ENCODE measurements at places on chromosomes 4 and X.

- no peak for DNase-seq
Observed at GRCh38 chrX:42759881-42760280, 18.1 kb downstream of the PPP1R2C start.

DNA sequence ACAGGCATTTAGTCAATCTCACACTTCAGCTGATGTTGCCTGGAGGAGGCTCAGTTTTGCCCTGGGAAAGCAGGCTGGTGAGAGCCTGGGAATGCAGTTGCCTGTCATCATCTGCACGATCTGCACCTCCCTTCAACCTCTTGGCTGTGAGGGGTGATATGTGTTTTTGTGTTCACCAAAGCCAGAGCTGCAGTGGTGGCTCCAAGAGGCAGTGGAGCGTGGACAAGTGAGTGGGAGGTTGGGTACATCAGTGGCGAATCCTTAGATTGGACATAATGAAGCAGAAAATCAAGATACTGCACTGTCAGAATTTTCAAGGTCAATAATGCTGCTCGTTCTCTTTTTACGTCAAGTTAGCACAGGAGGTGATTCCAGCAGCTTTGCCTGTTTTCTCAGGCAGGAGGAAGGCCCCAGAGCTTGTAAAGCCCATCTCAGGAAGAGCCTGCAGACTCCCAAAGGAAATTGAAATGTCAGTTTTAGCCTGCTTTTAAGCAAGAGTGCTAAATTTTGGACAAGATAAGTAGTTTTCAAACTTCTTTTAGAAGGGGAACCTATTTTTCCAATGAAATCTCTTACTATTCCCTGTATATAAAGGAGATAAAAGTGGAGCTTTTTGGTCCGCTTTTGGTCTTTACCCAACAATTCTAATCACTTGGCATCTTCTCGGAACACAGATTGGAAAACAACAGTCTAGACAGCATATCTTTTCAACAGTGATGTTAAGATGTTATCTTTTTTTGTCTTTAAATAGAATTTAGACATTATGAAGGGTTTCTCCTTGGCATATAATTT lies 92.8 kb downstream of the FRAS1 start:
- no peak for DNase-seq

DNA sequence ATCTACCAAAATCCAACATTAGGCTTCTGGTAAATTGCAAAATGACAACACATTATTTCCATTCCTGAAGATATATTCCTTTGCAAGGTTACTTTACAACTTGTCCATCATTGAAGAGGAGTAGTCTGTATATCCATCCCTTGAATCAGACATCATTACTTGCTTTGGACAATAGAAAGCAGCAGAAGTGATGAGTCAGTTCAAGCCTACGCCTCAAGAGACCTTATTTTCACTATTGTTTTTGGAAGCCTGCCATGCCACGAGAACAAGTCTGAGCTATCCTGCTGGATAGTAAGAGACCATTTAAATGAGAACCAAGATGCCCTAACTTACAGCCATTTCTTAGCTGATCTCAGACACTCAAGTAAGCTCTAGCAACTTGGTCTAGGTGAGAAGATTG lies 246.0 kb upstream of the HHIP start:
- no peak for DNase-seq

DNA sequence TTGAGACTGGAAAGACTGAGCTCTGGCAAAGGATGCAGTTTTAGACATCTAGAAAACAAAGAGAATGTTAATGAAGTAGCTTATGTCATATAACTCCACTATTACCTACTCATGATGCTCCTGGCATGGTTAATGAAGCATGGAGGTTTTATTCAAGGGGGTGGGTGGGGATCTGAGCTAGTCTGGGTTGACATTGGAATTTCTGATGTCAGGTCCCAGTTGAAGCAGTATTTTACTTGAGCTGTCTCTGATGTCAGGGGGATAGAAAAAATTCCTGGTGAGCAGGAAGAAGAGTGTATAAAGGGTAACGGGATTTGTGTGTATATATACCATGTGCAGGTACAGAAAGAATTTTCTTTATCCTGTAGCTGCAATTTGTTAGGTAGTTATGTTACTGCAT lies 102.0 kb downstream of the ELOVL6 start:
- DNase-seq, result no peak

DNA sequence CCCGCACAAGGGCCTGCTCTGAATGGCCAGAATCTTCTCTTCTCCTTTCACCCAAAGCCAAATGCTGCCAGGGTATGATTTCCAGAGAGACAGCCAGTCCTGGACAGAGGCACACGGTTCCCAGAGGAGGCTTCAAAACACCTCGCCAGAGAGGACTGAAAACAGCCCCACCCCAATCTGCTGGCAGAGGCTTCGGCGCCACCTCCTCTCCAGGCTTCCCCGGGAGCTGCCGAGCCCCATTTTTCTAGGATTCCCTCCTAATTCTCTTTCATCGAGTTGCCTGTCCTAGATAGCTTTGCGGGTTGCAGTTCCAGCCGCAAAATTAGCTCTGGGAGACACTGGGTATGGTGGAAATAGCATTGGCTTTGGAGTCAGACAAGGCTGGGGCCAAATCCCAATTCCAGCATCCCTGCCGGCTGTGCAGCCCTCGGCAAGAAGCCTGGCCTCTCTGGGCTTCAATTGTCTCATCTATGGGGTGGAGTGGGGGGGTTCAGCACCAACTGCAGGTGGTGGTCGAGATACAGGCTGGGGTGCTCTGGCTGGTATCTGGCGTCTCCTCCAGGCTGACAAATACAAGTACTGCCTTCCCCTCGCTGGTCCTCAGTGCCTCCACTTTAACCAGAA lies 22.6 kb downstream of the PPP2R2C start:
- DNase-seq, result no peak

GRCh38 chr4:41611881-41612871 lies 74.2 kb downstream of the LIMCH1 start:
- DNase-seq, result no peak

GRCh38 chr4:155532373-155533085 lies 134.1 kb upstream of the GUCY1A1 start:
- no peak for DNase-seq

DNA sequence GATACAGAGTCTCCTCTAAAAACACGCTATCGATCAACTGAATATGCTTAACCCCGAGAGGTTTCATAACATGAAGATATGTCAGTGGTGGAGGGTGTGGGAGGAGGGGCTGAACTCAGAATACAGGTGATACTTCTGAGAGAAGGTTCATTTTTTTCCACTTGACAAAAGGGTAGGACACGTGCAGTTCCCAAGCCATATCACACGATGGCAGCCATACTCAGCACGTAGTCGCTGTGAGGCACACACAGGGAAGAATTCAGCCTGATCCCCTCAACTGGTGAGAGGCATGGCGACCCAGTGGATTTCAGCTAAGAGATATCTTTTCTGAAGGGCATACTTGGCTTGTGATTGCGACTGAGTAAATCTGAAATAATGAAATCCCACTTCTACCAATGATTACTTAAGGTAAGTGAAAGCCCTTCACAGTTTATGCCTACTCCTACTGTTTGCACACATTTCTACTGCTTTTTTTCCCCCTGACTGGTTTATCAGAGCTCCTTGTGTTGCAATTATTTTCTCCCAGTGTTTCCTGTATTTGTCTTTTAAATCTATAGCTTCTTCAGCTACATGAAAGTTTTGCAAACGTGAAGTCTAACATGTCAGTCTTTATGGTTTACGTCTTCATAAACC lies 133.1 kb downstream of the CORIN start:
- DNase-seq, result no peak

DNA sequence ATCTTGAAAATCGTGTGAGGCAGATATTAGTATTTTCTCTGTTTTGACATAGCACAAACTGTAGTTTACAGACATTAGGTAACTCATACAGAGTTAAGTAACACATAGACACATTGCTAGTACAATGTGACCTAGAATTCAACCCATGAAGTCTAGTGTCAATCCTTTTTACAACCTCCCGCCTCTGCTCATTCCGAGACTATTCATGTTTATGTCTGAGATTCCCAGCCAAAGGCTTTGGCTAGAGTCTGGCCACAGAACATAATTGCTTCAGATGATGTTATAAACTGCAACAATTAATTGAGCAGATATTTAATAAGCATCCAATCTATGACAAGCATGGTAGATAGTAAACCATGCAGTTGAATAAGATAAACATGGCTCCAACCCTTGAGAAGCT lies 841.0 kb downstream of the STIM2 start:
- DNase-seq, result no peak

DNA sequence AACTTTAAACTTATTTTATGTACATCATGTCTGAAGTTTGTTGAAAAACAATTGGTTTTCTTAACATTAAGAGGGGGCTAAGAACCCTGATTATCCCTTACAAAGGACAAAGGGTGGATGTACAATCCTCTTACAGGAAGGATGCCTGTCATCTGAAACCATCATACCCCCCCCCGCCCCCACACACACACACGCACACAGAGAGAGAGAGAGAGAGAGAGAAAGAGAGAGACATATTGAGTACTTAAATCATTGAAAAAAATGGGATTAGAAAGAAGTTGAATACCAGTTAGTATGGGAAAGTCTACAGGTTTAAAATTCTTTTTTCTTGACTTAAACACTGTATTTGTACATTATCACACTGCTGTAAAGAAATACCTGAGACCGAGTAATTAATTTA lies 10.9 kb upstream of the PGM2 start:
- DNase-seq, result no peak

DNA sequence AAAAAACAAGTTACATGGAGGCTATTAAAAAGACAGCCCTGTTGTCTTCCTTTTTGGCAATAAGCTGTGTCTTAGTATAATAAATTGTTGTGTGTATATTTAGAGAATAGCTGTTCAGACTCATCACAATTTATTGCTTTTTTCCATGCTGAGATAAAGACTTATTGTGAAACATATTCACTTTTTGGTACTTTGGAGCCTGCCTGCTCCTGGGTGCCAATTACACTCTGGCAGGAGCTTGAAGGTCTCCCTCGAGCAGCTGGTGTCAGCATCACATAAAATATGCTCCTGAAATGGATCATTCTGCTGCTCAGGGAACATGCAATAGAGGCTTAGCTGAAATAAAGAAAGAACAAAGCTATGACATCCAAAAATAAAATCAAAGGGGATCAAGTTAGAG lies 211.6 kb upstream of the DKK2 start:
- DNase-seq, result no peak

DNA sequence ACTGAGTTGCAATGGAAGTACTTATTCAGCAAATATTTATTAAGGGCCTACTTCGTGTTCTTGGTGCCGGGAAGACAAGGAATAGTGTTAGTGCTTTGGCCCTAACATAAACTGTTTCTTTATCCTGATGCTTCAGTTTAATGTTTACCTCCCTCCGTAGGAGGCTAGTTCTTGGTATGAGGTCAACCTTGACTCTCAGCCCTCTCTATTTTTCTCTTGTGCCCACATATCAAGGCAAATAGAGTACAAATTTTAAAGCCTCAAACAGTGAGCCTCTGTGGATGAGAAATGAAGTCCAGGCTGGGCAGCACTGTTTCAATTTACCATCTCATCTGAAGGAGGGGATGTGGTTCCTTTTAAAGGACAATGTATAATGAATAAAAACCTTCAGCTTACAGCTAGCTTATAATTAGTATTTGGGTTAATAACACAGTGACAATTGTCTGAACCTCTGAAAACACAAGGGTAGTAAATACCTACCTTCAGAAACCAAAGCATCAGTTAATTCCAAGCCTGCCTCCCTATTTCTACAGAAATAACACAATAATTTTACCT lies 68.5 kb downstream of the SH3RF1 start:
- DNase-seq, result no peak

Measured in GM06990 (cell line).